Activated naive CD8-positive, alpha-beta T cell treated with anti-CD3 and anti-CD28 coated beads for 36 hours (primary cell): ENCODE measurements at places on chromosomes 7 and 10. TPM values are rescaled to one million over a fixed set of nuclear protein-coding genes. Genes with fewer than 3 reads are reported as not detected.

The DIP2C gene
- 0.22 TPM for total RNA-seq

The GPR15LG gene
- total RNA-seq = not detected

The NXPH1 gene
- not detected for total RNA-seq

The ATOH7 gene
- total RNA-seq = not detected

- no peak for DNase-seq
Observed at GRCh38 chr7:124908259-124908658, 21.4 kb downstream of the POT1 start.

GRCh38 chr7:124032369-124033094 is at the start of gene TMEM229A:
TSS of gene TMEM229A (minus strand) at chr7:124033067. CDS start at chr7:124033003, 64 bp downstream.
- DNase-seq = no peak

DNA sequence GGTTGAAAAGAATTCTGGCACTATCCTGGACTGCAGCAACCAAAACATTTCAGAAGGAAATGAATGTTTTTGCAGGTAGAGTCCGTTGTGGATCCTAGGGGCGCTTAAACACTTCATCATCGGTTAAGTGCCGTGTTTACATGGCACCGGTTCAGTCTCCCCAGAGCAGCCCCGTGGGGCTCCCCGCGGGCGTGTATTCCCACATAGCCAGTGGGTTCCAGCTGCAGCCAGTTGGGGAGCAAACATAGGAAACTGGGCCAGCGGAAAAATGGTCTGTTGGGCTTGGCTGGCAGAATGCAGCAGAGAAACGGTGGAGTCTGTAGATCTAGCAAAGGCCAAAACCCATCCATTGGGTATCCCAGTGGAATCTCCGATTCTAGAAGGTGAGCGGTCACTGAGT is 113.0 kb upstream of the SH2B2 start:
- no peak for DNase-seq

DNA sequence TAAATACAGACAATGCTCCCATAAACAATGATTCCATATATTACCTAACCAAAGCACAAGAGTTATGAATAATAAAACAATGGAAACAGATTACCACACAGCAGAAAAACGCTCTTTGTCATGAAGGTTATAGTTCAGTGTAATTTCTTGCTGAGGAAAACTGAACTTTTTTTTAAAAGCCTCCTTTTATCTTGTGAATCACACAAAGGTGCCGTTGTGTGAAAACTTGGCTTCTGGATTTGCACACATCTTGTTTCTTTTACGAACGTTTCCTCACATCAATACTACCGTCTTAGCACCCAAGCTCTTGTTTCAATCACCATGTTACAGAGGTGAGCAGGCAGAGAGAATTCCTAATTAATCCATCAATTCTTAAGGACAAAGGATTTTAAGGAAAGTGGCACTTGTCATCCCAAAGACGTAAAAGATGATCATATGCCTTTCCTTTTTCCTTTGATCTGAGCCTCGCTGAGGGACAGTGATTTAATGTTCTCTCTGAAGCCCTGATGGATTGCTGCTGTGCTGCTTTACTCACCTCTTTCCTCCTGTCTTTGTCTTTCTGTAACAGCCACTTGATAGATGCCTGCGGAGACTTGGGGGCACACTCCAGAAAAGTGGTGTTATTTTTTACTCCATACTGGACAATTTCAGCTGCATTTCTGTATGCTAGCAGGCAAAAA is 110.1 kb downstream of the CD36 start:
- no peak for DNase-seq

DNA sequence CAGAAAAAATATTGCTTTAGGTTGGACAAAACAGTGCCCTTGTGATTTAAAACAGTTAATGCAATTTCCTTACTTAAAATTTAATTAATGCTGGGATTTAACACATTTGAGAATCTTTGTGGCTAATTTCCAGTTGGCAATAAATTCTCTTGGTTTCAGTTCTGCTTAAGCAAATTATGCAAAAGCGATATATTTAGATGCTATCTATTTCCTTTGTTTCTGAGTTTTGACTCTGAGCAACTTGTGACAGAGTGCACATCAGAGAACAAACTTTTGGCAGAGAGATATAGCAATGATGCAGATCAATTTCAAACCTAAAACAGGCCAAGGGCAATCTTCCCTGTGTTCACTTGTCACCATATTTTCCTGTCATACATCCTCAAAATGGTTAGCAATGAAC is 933.6 kb upstream of the ZWINT start:
- no peak for DNase-seq

DNA sequence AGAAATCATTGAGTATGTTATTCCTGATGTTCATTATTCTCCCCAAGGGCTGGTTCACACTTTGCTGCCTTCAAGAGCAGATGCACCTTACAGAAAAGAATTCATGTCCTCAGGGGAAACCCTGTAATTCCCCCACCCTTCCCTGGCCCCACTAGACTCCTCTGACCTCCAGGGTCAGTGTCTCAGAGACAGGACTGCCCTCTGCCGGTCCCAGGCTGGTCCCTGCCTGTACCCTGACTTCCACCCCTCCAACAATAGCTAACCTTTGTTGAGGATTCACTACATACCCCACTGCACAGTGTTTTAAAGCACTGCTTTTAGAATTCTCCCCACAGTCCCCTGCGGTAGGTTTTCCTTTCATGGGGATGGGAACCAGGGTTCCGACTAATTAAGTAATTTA is 4.4 kb upstream of the SEPHS1 start:
- no peak for DNase-seq

- DNase-seq = no peak
Observed at GRCh38 chr7:132511921-132512320, 64.3 kb downstream of the PLXNA4 start.
